Skin of body (tissue), 3 donors: ENCODE measurements at places on chromosomes 6 and 20. TPM values are rescaled to one million over a fixed set of nuclear protein-coding genes. Genes with fewer than 3 reads are reported as not detected.

The PPP2R5D gene
- total RNA-seq = 23.8 TPM

The HAO1 gene
- total RNA-seq = not detected

The HLA-DMA gene
- 7.1 TPM for total RNA-seq

The BNIP5 gene
- total RNA-seq = 0.10 TPM

The PLCB4 gene
- 6.8 TPM for total RNA-seq

The CYB5R4 gene
- 4.1 TPM for total RNA-seq

The SLC2A10 gene
- total RNA-seq = 16.0 TPM

DNA sequence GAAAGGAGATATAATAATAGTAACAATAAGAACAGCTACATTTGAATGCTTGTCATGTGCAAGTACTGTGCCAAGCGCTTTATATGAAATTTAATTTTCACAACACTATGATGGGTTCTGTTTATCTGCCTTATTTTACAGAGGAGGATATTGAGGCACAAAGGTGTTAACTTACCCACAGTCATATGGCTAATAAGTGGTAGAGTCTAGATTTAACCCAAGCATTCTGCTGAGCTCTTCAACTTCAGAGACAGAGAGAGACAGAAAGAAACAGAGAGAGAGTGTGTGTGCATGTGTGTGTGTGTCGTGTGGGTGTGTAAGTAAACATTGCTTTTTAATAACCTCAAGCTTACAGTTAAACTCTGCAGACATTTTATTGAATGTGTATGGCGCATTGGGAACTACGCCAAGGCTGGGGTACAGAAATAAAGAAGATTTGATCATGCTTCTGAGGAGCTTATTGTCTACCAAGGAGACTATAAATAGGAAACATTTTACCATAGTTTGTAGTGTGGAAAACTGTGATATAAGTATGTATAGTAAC is 12.9 kb downstream of the TBPL1 start:
- DNase-seq = no peak

GRCh38 chr20:48470141-48470540 is 357.7 kb downstream of the PREX1 start:
- no peak for DNase-seq

DNA sequence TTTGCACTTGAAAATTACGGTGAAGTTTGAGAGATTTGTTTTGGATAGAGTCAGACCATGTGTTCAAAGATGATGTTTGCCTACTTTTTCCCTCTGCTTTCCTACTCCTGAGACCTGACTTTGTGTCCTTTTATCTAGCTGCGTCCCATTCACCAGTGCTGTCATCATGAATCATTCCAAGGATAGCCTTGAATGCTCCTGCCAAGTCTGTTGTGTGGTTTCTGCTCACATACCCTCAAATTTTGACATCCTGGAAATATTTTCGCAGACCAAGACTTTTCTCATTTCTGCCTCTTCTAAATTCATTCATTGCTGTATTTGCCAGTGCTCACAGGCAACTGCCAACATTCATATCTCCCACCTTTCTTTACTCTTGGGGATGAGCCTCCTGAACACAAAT is 175.9 kb upstream of the SCGN start:
- no peak for DNase-seq

DNA sequence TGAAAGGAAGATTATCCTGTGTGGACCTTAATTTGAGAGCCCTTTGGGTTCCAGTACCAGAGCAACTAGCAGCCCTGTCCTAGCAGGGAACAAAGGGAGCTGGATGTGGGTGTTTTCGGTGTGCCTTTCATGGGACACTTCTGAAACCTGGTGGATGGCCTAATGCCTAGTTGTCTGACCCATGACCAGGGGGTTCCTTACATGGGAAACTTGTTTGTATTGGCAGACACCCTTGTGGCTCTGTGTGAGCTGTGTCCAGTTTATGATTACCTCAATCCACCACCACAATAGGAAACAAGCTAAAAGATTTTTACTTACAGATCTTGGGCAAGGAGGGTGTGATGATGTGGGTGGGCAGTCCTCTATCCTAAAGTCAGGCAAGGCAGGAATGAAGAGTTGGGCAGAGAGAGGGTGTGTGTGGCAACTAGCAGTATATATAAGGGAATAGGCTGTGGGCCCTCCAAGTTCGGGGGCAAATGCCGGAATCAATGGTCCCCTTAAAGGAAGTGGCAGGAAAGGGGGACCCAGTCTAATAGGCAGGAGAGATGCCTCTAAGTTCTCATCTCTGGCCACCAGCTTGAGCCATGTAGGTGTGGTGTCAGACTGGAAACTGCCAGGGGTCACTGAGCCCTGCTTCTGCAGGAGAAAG is 264.6 kb downstream of the QKI start:
- DNase-seq = no peak

GRCh38 chr20:40763646-40764295 is 74.7 kb upstream of the MAFB start:
- no peak for DNase-seq

GRCh38 chr20:10476319-10476724 is 41.2 kb downstream of the SLX4IP start:
- DNase-seq = no peak

DNA sequence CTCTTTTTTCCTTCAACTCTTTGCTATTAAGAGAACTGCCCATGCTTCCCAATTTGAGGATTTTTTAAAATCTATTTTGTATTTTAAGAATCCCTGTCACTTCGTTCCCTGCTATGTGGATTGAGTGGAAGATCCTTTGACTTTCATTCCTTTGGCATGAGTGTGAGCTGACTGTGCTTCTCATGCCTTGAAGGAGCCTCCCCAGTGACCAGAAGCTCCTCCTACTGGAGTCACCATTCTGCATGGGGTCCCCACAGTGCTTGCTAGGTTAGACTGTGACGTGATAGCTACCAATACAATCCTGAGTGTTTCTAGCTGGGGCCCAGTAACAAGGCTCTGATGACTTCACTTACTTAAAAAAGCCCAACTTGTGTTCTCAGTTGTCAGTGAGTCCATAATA is 104.4 kb upstream of the LAMP5 start:
- DNase-seq = no peak

DNA sequence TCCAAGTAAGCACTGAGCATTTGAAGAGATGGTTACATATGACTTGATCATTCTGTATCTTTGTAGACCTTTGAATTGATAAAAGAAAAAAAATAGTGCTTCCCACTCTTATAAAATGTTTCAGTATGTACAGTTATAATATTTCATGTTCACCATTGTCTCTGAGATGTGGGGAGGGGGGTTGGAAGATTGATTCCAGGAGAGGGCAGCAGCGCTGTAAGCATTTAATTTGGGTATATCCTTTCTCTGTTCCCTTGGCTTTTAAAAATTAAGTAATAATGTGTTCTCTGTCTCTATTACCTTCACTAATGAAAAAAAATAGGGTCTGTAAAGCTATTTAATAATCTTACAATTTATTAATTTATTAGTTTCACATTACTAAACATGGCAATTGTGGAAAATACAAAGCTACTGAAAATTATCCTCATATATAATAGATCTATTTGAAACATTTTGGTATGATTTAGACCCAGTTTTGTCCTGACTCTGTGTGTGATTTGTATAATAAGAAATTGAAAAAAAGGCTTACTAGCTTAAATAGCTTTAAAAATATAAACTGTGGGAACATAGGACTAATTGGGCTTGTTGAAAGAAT is 341.2 kb downstream of the CDKAL1 start:
- peak; percentile 11 for DNase-seq

- DNase-seq = no peak
These were observed 1.4 kb downstream of the PLCB4 start for GRCh38 chr20:9070304-9070703.

- no peak for DNase-seq
These were observed 1.6 kb downstream of the INSM1 start for GRCh38 chr20:20369250-20370093.

DNA sequence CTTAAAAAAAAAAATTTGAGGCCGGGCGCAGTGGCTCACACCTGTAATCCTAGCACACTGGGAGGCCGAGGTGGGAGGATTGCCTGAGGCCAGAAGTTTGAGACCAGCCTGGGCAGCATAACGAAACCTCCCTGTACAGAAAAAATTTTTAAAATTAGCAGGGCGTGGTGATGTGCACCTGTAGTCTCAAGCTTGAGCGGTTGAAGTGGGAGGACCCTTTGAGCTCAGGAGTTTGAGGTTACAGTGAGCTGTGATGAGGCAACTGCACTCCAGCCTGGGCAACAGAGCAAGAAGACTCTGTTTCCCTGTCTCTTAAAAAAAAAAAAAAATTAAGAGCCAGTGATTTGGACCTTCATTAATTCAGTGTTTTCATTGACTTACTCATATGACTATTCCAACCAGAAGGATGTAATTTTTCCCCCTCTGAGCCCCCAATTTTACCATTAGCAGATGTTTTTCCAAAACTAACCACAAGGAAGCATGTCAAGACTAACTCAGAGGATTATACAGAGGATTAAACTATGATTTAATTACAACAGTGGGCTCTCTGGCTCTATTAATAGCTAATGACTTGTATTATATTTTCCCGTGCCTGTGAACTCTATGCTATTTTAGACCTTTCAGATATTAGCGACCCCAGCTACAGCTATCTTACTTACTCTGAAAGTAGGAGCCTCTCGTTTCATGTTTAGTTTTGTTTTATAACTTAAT is 75.1 kb downstream of the ARID1B start:
- DNase-seq = no peak

GRCh38 chr20:5977223-5977622 is 26.8 kb downstream of the MCM8 start:
- DNase-seq = no peak

- no peak for DNase-seq
These were observed 27.6 kb downstream of the TIAM2 start for GRCh38 chr6:155022721-155023120.

DNA sequence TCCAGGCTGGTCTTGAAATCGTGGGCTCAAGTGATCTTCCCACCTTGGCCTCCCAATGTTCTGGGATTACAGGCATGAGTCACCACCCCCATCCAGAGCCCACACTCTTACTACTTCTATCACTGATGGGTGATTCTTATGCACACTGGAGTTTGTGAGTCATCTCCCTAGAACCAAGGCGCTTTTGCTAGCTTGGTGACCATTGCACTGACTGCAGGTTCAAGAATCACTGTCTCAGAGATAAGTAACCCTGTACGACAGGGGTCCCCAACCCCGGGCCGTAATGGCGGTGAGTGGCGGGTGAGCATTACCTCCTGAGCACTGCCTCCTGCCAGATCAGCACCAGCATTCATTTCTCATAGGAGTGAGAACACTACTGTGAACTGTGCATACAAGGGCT is 118.8 kb downstream of the MAP3K7 start:
- no peak for DNase-seq

- no peak for DNase-seq
These were observed 636 bp downstream of the SRF start for GRCh38 chr6:43171707-43172103.

- peak; percentile 98 for DNase-seq
These were observed 188.6 kb upstream of the NT5E start for GRCh38 chr6:85261271-85261670.

DNA sequence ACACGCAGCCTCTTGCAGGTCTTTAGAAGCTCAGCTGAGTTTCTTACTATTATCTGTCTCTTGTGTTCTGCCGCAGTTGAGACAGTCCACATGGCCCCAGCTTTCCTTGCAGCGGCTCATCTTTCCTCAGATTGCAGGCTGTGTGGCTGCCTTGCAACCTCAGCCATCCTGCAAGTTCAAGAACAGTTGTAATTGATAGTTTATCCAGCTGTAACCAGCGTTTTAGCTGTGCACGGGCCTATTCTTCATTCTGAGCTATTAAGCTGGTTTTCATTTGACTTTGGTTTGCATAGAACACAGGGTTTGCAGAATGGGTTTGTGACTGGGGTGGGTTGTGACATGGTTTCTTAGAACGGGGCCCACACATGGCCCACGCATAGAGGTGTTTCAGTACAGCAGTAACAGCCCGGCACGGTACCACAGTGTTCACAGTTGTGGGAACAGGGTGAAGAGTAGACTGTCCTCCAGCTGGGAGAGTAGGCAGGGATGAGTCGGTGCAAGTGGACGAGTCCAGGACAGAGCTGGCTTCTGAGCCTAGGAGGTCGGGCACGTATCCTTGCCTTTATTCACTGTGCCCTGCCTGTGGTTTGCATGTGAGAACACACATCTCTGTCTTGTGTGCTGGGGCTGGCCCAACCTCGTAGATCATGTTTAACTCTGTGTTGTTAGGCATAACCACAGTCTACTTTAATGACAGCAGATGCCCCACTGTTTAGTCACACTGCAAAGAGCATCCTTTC is 89.2 kb downstream of the RPP40 start:
- no peak for DNase-seq

DNA sequence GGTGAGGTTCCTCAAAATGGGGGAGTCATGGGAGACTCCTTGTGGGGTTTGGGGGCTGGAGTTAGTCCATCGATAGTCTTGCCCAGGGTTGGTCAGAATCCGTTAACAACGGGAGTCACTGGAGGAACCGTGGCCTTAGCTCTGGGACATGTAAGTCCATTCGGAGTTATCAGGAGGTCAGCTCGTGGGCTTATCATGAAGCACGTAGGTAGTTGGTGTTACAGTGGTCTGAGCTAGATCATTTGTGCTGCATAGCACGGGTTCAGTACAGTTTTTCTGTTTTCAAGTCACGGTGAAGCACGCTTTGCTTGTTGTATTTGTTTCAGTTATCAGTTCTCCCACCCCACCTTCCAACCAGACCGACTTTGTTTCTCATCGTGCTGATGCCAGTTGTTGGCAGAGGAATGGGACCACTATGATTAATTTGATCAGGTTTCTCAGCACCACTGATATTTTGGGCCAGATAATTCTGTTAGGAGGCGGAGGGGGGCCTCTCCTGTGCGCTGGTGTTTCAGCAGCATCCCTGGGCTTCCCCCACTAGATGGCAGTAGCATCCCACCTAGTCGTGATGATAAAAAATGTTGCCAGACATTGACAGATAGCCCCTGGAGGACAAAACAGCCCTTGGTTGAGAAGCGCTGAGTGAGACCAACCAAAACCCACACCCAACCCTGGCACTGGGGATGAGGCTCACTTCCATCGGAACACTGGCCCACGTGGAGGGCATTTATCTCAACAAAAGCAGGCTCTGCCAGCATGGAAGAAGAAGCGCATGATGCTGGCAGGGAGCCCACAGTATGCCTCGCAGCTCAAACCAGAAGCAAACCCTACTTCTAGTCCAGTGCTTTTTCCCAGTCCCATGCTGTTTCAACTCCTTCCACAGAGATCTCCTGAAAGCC is 2.2 kb upstream of the APMAP start:
- DNase-seq = peak; percentile 85
